Uterine smooth muscle cell (primary cell): ENCODE measurements at places on chromosomes 5 and 9. TPM values are rescaled to one million over a fixed set of nuclear protein-coding genes. Genes with fewer than 3 reads are reported as not detected.

Gene CNOT6
- 11.7 and 14.8 TPM in 2 replicates for total RNA-seq

Gene SPINK6
- not detected in 2 replicates for total RNA-seq

Gene RASGEF1C
- 0.11 TPM in 1 of 2 replicates, not detected in the other for total RNA-seq

Gene RASGRF2
- 12.5 and 14.3 TPM in 2 replicates for total RNA-seq

Gene IRX1
- not detected in 2 replicates for total RNA-seq

Gene COL5A1
- 56.0 and 238 TPM in 2 replicates for total RNA-seq

Gene PCDHA2
- total RNA-seq: under 0.01 and 0.11 TPM in 2 replicates

Gene C1QTNF2
- total RNA-seq: 1.1 and 2.0 TPM in 2 replicates

Gene CARD19
- total RNA-seq: 86.4 and 101 TPM in 2 replicates

Gene SHC3
- 10.2 and 25.5 TPM in 2 replicates for total RNA-seq

Gene WNT8A
- total RNA-seq: not detected in 2 replicates

Gene PPIC
- total RNA-seq: 20.9 and 66.4 TPM in 2 replicates

Gene TAF11L5
- total RNA-seq: not detected in 2 replicates

Gene MRPL50
- 10.7 and 14.2 TPM in 2 replicates for total RNA-seq

Gene GZMA
- total RNA-seq: not detected in 2 replicates
